CD4-positive, alpha-beta memory T cell (primary cell): ENCODE measurements at places on chromosomes 11 and 22.

DNA sequence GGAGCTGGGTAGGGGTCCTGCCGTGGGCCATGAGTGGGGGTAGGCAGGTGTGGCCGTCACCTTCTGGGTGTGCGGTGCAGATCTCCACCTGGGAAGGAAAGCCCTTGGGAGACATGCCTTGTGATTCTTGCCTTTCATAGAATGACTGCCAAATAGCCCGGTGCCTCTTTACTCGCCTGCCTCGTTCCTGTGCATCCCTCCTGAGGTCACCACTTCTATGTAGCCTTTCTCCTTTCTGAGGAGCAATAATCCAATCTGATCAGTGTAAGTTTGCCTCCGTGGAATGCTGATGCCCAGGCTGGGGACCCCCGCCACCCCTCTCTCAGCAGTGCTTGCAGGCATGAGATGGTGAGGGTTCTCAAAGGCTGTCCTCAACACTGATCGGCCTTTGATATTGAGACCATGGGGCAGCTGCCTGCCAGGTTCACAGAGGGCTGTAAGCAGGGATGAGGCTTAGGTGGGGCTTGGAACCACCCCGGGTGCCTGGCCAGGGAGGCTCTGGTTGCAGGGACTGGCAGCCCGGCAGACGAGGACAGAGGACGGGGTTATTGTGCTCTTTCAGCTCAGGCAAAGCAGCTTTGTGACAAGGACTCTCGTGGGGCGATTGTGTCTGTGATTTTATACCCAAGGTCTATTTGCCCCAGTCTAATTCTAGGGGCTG, 86.1 kb upstream of the WNT7B start:
- no peak for DNase-seq

DNA sequence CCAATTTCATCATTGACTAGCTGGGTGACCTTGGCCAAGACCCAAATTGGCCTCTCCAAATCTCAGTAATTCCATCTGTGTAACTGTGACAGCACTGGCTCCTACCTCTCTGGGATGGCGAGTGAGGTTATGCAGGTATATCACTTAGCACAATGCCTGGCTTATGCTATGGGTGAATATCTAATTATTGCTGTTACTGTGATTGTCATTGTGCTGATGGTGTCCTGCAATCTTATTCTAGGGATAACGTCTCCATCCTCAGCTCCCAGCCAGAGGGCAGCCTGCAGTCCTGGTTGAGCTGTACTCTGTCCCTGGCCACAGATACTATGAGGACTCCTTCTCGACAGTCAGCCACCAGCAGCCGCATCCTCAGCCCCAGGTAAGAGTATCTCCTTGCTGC, 164.8 kb upstream of the SEZ6L start:
- no peak for DNase-seq

DNA sequence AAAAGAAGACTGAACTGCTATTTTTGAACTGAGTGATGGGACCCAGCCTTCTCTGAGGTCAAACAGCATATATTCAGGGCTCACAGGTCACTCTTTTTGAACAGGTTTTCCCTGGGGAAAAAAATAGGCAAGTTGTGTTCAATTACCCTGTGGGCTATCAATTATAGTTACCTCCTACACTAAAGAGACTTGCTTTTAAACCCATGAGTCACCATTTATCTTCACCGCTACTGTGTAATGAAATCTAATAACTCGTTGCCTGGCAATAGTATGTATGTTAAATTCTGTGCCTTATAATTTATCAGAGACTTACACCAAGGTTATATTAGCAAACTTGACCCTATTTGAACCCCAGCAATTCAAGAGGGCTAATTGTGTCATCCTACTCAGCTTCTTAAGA, 98.5 kb downstream of the CYP2R1 start:
- no peak for DNase-seq

GRCh38 chr22:23835484-23836144, 3.2 kb downstream of the DERL3 start:
- no peak for DNase-seq
